Effector CD8-positive, alpha-beta T cell (primary cell): ENCODE measurements at places on chromosomes 7 and 10.

- DNase-seq, result no peak
Observed at GRCh38 chr7:4271716-4272015, 410.4 kb upstream of the FOXK1 start.

GRCh38 chr10:105969884-105970377 lies 1194.6 kb downstream of the SORCS1 start:
- DNase-seq, result no peak

GRCh38 chr10:49072166-49072885 lies 43.0 kb downstream of the VSTM4 start:
- no peak for DNase-seq

- DNase-seq, result no peak
Observed at GRCh38 chr10:132054564-132054963, 11.2 kb upstream of the JAKMIP3 start.

DNA sequence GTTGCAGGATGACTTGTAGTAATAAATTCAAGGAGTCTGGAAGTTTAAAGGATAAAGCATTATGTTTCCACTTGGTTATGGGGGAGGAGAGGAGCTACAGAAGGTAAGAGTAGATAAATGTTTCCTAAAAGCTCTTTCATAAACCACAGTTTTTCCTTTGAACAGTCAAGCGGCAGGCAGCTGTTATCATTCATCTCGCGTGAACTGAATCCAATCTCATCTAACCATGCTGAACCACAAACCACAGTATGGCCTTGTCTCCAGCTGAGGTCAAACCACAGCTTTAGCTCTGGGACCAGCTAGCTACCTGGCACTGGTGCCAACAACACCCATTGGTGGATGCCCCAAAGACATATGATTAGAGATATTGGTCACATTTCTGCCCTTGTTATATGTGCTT lies 63.3 kb downstream of the NOC3L start:
- DNase-seq, result no peak

DNA sequence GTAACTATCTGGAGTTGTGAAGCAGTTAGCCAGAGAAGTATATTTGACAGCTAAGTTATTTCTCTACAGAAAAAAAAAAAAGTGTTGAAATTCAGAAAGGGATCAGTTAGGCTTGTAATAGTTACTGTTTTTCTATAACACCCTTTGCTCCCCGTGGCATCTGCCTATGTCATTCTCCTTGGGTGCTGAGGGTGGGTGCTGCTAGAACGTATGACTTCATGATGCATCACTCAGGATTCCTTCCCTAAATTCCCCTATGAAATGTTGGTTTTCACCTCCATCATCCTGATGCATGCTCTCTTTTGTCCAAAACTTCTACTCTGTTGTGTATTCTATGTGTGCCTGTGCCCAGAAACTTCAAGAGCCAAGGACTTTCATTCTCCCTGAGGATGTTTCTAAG lies 536.4 kb downstream of the GRM8 start:
- DNase-seq, result no peak

- no peak for DNase-seq
Observed at GRCh38 chr7:68256295-68256694, 1259.7 kb downstream of the TYW1 start.

GRCh38 chr10:33822774-33823173 lies 488.3 kb upstream of the NRP1 start:
- no peak for DNase-seq

DNA sequence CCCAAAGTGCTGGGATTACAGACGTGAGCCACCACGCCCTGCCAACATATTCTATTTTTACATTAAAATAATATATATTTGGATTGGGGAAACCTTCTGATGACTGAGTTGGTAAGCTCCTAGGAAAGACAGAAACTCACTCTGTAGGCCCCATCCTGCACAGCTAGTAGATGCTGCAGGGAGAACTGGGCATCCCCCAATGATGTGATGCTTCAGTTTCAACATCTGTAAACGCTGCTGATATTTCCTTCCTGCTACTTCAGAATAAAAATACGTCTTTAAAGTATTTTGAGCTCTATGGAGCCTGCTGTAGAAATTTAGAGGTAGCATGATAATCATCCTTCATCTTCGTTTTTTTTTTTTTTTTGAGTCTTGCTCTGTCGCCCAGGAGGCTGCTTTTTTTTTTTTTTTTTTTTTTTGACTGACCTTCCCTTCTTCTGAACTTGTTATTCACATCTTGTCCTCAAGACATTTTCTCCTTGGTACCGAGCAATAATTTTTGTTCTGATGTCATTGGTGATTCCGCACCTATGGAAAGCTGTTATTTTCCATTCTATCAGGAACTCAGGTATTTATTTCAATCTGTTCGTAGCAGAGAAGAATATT lies 21.8 kb upstream of the INPP5F start:
- DNase-seq, result no peak

- DNase-seq, result no peak
Observed at GRCh38 chr10:66804962-66805361, 120.9 kb upstream of the LRRTM3 start.

DNA sequence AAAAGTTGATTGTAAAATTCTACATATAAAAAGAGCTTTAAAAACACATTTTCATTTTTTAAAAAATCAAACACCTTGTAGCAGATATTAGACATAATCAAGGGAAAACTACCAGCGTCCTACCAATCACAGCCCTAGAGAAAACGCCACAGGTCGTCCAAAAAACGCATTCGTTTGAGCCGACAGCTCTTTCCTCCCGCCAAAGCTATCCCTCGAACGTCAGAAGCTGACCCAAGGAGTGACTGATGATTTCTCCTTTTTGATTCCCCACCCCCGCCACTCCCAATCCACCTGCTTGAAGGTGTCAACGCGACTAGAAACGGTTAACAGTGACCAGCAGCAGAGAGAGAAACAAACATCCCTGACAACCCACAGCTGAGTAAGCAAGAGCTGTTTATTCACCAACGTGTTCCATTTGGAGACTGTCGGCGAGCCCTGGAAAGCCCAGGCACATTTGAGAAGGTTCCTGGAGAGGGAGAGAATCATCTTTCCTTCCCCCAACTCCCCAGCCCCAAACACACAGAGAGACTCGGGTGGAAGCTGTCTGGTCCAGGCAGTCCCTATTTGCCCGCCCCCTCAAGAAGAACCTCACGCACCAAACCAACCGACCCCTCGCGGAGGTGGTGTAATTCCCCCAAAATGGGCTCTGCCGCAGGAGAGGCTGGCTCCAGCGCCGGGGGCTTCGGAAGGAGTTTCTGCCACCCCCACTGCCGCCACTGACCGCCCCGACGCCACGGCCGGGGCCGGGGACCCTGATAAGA lies 622 bp downstream of the CPEB3 start:
- DNase-seq, result peak; percentile 26

- DNase-seq, result no peak
Observed at GRCh38 chr10:108358912-108359311, 1194.4 kb upstream of the SORCS1 start.

DNA sequence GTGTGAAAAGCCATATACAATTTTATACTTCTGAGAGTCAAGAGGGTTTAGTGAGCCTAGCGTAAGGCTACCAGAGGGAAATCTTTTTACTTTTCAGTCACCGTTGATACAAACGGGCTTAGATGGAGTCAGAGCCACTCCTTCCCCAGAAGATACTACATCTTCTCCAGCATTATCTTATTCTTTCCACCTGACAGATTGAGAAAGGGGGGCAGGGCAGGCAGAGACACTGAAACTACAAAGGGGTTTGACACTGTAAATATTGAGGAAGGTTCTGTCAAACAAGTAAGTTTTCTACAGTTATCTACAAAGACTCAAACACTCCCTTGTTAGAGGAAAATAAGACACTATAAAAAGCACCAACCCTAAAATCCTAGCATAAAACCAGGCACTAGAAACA lies 100.0 kb downstream of the RELN start:
- no peak for DNase-seq

- DNase-seq, result no peak
Observed at GRCh38 chr7:75711656-75712514, 26.9 kb downstream of the HIP1 start.

GRCh38 chr7:4178916-4179687 lies 503.0 kb upstream of the FOXK1 start:
- DNase-seq, result no peak

DNA sequence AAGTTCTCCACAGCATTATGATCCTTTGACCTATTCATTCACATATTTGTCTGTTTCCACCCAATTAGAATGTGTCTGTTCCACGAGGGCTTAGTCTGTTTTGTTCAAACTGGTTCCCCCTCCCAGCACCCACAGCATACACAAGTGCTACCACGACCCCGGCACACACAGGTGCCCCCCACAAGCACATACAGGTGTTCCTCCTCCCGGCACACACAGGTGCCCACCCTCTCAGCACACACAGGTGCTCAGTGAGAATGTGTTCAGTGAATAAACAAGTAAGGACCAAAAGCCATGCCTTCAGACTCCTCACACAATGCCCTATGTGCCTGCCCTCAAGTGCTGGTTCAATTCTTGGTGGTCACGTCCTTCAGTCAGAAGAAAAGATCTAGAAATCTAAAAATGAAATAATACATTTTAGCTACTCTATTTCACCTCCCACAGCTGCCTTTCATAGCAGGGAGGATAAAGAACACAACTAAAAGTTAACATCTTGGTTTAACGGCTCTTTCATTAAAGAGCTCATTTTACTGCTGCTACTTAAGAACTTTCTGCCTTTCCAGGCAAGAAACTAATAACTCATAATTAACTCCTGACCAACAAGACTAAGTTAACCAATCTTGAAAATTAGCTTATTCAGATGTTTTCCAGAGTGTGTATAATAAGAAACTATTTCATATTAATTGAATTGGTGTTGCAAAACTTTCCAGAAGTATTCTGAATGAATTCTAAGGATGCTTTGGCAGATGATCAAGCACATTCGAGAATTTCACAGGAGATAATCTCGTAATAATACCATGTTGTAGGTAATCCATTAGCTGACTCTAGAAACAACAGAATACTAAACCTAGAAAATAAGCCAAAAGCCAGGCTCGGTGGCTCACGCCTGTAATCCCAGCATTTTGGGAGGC lies 2.3 kb downstream of the DNMBP start:
- DNase-seq, result no peak

GRCh38 chr7:106869954-106870353 lies 4.9 kb downstream of the PIK3CG start:
- DNase-seq, result no peak

GRCh38 chr7:134535272-134535918 lies 8.0 kb downstream of the AKR1B10 start:
- DNase-seq, result no peak

DNA sequence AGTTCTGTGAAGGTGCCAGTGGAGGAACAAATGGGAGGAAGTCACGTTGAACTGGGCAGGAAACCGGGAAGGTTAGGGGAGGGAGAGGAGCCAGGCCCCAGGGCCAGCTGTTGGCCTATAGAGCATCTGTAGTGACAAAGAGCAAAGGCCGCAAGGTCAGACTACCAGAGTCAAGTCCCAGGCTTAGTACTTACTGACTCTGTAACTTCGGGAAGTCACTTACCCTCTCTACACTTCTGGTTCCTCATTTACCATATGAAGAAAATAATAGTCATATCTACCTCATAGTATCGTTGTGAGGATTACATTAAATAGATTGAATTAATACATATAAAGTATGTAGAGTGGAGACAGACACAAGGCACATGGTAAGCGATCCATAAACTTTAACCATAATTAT lies 101.8 kb upstream of the FZD1 start:
- DNase-seq, result no peak

- no peak for DNase-seq
Observed at GRCh38 chr7:50603287-50603686, 38.1 kb upstream of the DDC start.

- no peak for DNase-seq
Observed at GRCh38 chr7:35676211-35676610, 18.7 kb downstream of the HERPUD2 start.

- DNase-seq, result peak; percentile 49
Observed at GRCh38 chr10:70758757-70759514, 26.2 kb downstream of the TBATA start.

GRCh38 chr10:71603754-71604153 lies 115.8 kb downstream of the C10orf105 start:
- DNase-seq, result no peak

DNA sequence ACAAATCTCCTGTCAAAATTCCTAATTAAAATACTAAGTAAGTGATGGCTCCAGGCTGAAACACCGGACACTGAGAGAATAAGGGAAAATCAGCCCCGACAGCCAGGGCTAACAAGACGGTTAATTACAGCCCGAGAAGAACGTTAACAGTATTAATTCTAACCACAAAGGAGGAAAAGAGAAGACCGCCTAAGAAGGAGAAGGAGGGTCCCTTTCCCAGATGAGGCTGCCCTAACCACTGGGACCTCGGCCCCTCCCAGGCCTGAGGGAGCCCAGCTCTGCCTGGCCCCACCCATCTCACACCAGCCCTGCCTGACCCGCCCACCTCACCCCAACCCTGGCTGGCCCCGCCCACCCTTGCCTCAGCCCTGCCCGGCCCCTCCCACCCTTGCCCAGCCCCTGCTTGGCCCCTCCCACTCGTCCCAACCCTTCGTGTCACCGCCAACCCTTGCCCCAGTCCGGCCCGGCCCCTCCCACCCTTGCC lies 51.3 kb downstream of the PWWP2B start:
- DNase-seq, result peak; percentile 35

DNA sequence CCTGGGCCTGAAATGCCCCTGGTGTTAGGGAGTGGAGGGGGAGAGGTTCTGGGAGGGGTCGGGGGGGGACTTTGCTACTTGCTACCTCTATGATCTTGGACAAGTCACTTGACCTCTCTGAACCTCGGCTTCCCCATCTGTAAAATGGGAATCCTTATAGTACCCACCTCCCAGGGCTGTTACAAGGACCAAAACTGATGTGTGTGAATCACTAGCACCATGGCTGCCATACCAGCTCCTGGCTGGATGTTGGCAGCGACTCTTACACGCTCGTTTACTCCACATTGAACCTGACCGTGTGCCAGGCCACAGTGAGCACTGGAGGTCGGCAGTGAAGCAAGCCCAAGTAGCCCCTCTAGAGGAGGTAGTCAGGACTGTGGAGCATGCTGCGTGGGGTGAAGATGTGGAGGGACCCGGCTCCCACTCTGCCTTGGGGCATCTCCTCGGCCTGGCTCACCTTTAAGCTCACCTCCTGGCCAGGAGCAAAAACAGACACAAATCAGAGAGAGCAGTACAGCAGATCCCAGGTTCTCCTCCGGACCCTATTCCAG lies 28.9 kb downstream of the PPIF start:
- DNase-seq, result no peak

GRCh38 chr7:134031835-134032617 lies 95.1 kb upstream of the LRGUK start:
- no peak for DNase-seq

GRCh38 chr7:2554661-2555111 lies 638 bp downstream of the BRAT1 start:
- DNase-seq, result no peak

DNA sequence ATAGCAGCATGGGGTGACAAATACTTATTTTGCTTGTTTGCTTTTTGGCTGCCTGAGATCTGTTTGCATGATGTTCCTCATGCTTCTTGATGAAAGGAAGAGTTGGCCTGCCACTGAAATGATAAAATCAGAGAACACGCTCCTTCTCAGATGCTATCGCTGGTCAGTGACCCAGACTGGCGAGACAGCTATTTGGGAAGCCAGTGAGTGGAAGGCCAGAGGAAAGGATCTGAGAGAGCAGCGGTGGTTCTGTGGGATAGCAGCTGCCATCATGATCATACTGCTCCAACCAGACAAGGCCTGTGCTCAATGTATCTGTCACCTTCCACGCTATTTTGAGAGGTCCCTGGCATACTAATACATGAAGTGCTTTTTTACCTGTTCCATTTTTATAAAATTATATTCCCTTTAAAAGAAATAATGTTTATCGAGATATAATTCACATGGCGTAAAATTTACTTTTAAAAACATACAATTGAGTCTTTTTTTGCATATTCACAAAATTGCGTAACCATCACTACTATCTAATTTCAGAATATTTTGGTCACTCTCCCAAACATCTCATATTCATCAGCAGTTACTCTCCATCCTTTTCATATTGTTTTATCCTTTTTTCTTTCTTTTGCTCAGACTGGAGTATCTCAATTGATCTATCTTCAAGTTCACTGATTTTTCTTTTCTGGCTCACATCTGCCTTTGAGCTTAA lies 695.1 kb downstream of the TNS3 start:
- DNase-seq, result no peak
